ENCODE measurements at places on chromosomes 16 and 17.

- DNase-seq, result no peak
Measured at GRCh38 chr17:77314601-77315000, 173.8 kb downstream of the SEC14L1 start.

DNA sequence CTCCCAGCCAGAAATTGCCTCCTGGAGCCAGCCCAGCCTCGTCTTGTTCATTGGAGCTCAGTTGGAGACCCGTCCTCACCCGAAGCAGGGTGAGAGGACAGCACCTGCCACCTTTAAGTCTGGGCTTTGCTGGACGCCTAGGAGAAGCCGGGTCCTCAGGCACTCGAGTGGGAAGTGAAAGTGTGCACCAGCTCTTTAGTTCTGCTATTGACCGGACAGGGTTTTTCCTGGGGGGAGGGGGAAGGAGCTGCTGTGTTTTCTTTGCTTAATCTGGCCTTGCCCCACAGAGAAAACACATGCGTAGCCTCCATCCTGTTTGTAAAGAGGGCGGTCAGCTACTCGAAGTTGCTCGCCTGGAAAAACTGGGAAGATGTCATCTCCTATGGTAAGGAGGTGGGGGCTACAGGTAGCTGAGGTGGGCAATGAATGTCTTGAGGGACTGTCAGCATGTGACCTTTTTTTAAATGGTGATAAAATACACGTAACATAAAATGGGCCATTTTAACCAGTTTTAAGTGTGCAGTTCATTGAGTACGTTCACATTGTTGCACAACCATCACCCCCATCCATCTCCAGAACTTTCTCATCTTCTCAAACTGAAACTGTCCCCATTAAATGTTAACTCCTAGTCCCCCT lies 34.4 kb downstream of the CMIP start:
- DNase-seq, result no peak

DNA sequence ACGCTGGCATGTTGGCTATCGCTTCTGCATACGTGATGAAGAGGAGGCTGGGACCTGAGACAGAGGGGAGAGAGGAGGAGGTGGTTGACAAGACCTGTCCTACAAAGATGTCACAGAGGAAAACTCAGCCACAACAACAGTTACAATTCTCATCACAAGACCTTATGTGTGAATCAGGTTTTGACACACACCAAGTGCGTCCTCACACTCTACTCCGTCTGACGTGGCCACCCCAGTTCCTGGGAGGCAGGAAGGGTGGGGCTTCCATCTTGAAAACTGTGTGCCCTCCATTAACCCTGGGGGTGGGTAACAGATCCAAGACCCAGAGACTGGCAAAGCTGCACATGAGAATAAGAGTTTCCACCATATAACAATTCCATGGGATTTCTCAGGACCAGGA lies 24.1 kb downstream of the SLC6A4 start:
- no peak for DNase-seq

GRCh38 chr17:16178836-16179235 lies 36.5 kb downstream of the NCOR1 start:
- no peak for DNase-seq

DNA sequence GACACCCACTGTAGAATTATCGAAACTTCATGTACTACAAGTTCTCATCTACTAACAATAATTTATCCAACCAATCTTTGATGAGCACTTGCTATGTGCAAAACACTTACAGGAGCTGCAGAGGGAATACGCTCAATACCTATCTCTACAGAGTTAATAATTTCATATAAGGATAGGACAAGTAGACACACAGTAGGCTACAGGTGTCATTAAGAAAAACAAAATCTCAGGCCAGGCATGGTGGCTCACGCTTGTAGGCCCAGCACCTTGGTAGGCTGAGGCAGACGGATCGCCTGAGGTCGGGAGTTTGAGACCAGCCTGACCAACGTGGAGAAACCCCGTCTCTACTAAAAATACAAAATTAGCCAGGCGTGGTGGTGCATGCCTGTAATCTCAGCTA lies 91.3 kb upstream of the PLEKHM1 start:
- no peak for DNase-seq

DNA sequence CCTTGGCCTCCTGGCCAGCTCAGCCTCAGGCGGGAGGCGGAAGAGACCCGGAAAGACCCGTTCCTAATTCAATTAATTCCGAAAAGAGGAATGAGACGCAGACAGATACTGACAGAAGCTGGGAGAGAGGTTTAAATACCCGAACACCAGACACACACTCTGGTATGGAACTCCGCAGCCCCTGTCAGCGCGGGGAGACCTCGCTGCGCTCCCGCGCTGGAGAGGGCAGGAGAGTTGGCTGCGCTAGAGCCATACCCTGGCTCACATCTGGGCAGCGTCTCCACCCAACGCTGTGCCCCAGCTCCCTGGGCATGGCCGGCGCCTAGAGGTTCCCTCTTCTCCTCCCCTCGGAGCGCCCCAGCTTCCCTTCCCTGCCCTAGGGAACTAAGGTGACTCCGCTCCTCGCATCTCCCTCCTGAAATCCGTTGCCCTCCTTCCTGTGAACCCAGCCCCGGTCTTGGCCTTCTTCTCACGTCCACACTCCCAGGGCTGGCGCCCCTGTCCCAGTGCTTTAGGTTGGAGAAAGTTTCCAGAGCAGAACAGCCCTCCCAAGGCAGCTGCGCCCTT lies 8.0 kb downstream of the NEUROD2 start:
- no peak for DNase-seq

GRCh38 chr17:66635386-66636045 lies 199.4 kb upstream of the CACNG5 start:
- no peak for DNase-seq

DNA sequence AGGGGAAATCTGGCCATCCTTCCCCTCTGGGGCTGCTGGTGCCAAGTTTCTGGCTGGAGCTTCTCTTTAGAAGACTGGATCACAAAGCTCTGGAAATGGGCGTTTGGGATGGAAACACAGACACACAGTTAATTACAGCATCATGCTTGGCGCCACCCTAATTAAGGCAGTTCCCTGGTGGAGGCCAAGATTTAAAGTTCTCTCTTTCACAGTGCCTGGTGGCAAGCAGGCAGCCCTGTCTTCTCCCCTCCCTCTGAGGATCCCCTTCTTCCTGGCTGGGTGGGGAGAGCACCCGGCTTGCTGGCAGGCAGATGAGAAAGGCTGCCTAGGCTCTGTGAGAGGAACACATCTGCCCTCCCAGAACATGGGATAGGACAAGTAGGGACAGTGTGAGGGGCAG lies 59.0 kb upstream of the NKD1 start:
- no peak for DNase-seq

DNA sequence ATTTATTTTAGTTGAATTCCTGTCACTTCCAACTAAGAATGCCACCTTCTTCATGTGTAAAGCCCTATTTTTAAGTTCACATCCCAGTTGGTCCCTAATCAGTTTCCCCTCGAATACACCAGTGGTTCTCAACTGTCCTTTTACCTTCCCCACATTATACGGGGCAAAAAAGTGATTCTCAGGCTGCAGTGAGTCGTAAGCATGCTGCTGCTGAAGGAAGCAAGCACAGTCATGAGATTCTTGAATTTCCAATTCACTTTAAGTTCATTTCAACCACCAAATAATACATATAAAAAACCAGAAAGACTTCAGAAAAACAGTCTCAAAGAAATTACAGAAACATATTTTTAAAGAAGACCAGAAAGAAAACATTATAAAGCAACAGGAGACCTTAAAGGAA lies 47.9 kb downstream of the UBE2G1 start:
- DNase-seq, result no peak

All from stimulated activated naive CD8-positive, alpha-beta T cell treated with anti-CD3 and anti-CD28 coated beads, Interleukin-15, amount 100 ng/mL, for 72 hours (primary cell).